ENCODE measurements at places on chromosomes 12 and 14. TPM values are rescaled to one million over a fixed set of nuclear protein-coding genes. Genes with fewer than 3 reads are reported as not detected.

Gene SLC25A47
- not detected for total RNA-seq

Gene RERGL
- not detected for total RNA-seq

Gene RBP5
- 0.38 TPM for total RNA-seq

Gene SOX5
- 0.25 TPM for total RNA-seq

Gene TBX3
- 4.5 TPM for total RNA-seq

All from bladder microvascular endothelial cell (primary cell).